ENCODE measurements at places on chromosomes 3 and 15.

DNA sequence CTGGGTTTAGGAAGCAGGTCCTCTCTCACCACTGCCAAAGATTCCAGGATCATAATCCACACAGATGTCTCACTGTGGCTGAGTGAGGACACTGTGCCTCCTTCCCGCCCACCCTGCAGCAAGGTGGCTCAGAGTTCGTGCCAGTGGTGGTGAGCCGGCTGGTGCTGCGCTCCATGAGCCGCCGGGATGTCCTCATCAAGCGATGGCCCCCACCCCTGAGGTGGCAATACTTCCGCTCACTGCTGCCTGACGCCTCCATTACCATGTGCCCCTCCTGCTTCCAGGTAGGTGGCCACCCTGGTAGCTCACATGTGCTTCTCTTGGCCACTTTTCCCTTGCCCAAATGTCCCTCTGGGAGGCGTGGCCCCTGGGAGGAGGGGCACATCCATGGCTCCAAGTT lies 9.0 kb upstream of the RHO start:
- no peak for DNase-seq

GRCh38 chr3:170660139-170660538 lies 74.3 kb upstream of the SLC7A14 start:
- DNase-seq, result no peak

DNA sequence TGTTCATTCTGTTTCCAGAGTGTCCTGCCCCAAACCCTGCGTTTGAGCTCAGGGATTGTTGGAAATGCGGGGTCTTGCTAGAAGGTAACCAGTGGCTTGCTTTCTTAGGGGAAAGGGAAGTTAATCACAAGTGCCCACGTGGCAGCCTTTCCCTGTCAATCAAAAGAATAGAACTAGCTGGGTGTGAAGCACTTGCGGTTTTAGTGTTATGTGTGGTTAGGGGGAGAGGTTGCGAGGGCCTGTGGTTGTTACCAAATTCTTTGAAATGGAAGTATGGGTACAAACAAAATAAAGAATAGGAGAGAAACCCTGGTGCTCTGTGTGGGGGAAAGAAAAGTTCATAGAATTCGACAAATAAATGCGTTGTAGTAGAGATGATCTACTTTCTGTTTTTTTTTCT lies 67.6 kb downstream of the FNDC3B start:
- DNase-seq, result peak; percentile 30

DNA sequence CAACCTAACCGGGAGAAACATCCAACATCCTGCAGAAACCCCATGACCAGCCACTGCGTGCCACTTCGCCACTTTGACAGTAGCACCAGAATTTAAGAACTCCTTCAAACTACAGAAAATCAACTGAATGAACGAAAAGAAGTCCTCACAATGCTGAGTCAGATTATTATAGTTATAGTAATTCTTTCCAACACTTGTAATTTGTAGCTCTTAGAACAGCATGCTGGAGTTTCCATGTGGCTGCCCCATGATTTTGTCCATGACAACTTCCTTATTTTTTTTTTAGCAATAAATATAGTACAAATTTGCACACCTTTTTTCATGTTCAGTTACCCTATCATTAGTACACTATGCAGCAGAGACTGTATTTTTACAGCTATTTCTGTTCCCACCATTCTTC lies 26.1 kb upstream of the SSR3 start:
- no peak for DNase-seq

GRCh38 chr3:173395412-173396181 lies 1.9 kb upstream of the NLGN1 start:
- DNase-seq, result no peak

GRCh38 chr15:26899658-26900057 lies 32.8 kb downstream of the GABRA5 start:
- no peak for DNase-seq

GRCh38 chr3:144629381-144629780 lies 657.8 kb downstream of the DIPK2A start:
- no peak for DNase-seq

DNA sequence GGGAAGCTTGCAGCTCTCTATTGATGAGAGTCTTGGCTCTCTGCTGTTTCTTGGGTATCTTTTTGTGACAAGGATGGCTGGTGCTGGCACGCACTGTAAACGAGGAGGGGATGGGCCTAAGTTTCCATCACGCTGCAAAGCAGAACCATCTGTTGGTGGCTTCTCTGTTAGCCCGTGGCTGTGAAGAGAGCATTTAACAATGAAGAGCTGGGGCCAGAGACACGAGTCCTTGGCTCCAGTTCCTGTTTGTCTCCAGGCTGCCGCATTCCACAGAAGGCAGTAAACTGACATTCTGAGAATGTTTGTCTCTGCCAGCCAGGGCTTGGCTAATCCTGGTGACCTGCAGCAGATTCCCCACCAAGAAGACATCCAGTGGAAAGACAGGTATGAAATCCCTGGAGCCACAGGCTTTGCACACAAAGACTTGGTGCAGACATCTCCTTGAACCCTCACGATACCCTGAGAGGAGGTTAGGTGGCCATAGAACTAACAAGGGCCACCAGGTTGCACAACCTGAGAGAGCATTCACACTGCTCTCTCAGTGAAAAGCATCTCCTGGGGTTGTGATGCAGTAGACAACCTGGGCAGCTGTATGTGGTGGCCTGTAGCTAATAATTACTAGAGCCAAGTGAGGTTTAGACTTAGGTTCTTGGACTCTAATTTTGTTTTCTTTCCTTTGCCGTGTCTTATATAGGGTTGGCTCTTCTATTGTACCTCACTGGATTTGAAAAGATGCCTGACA lies 130.9 kb downstream of the ASB7 start:
- no peak for DNase-seq

- peak; percentile 12 for DNase-seq
Observed at GRCh38 chr3:141105828-141106628, 54.9 kb downstream of the SPSB4 start.

DNA sequence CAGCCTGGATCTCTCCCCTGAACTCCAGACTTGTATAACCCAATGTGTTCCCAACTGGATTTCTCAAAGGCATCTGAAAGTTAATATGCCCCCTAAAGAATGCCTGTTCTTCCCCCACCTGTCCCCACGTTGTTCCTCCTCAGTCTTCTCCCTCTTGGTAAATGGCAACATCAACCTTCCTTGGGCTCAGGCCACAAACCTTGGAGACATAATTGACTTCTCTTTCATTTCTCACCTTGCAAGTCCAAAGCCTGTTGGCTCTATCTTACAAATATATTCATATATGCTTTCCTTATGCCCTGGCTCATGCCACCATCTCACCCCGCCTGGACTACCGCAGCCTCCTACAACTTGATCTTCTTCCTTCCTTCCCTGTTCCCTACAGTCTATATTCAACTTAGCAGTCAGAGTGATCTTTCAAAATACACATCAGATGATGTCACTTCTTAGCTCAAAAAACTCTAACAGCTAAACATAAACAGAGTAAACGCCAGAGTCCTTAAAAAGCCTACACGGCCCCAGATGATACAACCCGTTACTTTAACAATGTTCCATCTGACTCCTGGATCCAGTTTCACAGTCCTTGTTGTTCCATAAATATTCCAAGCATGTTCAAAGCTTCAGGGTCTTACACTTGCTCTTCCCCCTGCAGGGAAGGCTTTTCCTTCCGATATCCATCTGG lies 66.2 kb downstream of the ETV5 start:
- DNase-seq, result no peak

- DNase-seq, result no peak
Observed at GRCh38 chr3:194275721-194276120, 75.4 kb downstream of the CPN2 start.

DNA sequence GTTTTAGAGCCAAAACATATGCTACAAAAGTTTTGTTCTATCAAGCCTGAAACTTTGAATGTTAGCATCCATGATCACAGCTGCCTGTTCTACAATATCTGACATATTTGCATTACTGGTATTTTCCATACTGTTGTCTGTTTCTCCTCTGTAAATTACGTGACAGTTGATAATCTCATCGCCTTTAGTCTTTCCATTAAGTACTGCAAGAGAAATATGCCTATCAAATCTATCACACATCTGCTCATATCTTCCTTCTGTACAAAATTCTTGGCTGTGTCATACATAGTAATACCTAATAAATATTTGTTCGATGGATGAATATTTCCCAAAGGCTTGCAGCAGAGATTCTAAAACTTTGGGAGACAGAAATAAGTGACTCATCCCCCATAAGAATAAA lies 717.3 kb downstream of the OTOL1 start:
- DNase-seq, result no peak

DNA sequence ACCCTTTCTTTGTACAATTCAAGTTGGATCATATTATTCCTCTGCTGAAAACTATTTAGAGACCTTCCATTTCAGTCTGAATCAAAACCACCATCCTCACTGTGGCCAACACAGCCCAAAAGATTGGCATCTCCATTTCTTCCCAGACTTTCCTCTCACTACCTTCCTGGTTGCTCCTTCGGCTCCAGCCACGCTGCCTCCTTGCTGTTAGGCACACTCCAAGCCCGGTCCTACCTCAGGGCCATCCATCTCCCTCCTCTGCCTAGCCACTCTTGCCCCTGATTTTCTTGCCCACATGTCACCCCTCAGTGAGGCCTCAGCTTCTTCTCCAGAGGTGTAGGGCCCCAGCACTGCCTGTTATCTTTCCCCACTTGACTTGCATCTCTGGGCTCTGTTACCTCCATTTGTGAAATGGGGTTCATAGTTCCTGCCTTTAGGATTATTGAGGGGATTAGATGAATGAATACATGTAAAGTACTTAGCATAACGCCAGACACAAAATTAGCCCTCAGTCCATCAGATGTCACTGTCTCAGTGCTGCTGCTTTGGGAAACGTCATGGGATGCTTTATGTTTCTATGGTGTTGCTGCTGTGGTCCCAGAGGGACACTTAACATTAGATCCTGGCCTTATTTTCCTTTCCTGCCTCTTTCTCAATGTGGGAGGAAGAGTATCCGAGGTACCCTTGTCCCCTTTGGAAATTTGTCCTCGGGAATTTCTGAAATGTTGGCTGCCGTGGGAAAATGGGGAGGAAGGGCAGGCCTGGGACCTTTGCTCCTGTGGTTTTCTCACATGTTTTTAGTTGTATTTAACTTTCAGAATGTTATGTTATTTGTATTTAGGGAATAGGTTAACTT lies 31.3 kb downstream of the SNRK start:
- no peak for DNase-seq

- no peak for DNase-seq
Observed at GRCh38 chr3:59659755-59660154, 609.9 kb upstream of the CFAP20DC start.

GRCh38 chr3:152196782-152197181 lies 71.9 kb upstream of the MBNL1 start:
- no peak for DNase-seq

- DNase-seq, result no peak
Observed at GRCh38 chr3:102741105-102741504, 306.3 kb downstream of the ZPLD1 start.

DNA sequence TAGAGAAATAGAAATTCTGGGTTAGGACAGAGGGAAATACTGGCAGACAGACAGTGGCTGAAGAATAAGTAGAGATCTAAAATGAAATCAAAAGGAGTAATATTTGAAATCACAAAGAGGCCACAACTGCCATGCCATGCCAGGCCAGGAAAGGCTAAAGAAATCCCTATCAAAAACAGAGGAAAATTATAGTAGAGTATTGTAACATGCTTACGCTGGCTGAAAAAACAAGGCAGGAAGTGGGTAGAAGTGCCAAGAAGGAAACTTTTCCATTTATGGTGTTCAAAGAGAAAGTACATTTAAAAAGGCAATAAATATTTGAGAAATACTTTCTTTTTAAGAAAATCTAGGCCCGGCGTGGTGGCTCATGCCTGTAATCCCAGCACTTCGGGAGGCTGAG lies 415.7 kb downstream of the PLCL2 start:
- DNase-seq, result no peak

DNA sequence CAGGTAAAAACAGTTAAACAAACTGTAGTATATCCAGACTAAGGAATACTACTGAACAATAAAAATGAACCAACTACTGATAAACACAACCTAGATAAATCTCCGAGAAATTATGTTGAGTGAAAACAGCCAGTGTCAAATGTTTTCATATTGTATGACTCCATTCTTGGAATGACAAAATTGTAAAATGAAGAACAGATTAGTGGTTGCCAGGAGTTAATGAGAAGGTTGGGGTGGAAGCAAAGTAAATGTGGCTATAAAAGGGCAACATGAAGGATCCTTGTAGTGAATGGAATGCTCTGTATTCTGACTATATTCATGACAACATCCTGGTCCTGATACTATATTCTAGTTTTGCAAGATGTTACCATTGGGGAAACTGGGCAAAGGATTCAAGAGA lies 27.5 kb upstream of the ACKR4 start:
- DNase-seq, result no peak

GRCh38 chr3:66372681-66373350 lies 128.0 kb downstream of the LRIG1 start:
- no peak for DNase-seq

DNA sequence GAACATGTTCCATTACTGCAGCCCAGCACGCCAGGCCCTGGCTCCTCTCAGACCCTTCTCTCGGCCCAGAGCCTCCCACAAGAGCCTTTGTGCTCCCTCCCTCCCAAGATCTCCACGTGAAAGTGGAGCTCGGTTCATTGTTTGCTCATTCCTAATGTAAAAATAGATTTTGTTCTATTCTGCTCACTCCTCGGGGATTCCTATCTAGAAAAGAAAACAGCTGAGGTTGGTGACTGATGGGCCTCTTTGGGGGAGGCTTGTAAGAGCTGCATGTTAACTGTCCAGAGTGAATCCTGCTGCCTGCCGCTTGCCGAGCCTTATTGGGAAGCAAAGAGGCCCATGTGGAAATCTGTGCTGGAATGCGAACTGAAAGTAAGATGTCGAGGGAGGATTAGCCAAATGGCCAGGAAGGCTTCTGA lies 267.1 kb downstream of the LRTM1 start:
- DNase-seq, result no peak

DNA sequence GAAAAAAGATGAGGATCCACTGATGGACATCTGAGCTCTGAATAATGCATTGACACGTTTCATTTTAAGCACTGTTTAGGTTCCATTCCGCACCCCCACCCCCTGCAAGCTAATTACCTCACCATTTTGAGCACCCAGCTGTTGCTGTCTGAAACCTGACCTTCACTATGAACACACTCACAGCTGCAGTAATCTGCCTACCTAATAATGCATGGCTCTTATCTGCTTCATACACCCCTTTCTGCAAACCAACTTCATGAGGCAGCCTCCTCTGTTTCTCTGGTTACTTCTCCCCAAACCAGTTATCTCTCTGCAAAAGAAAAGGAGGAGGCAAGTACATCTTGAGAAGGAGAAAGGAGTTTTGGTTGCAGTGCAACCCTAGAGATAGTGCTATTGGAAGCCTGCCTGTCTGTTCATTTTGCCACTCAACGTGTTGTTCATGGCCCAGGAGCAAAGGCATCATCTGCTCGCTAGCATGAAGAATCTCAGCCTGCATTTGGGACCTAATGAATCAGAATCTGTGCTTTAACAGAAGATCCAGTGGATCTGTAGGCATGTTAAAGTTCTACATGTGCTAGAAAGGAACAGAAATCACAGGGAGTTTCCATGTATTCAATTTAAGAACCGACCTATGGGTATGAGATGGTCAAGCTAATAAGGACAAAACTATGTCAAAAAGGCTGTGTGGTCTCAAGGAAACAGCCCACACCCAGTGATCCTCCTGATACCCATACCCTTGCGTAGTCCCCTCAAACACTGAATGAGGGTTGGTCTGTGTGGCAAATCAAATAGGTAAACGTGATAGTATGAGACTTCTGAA lies 87.2 kb downstream of the MB21D2 start:
- no peak for DNase-seq

Measured in GM18507 (cell line).